Stimulated activated CD8-positive, alpha-beta memory T cell treated with anti-CD3 and anti-CD28 coated beads, Interleukin-2, amount 100 ng/mL, for 48 hours (primary cell): ENCODE measurements at places on chromosomes 7 and 10.
A peak's percentile ranks its signal among the peaks of the same experiment; 100 is the strongest.

GRCh38 chr10:17660921-17661320, 17.0 kb downstream of the STAM start:
- DNase-seq = no peak

- DNase-seq = no peak
Observed at GRCh38 chr7:41051062-41051461, 651.8 kb downstream of the INHBA start.

GRCh38 chr7:46286356-46286755, 365.3 kb upstream of the IGFBP3 start:
- DNase-seq = no peak

GRCh38 chr7:47419471-47419870, 162.4 kb downstream of the TNS3 start:
- no peak for DNase-seq

DNA sequence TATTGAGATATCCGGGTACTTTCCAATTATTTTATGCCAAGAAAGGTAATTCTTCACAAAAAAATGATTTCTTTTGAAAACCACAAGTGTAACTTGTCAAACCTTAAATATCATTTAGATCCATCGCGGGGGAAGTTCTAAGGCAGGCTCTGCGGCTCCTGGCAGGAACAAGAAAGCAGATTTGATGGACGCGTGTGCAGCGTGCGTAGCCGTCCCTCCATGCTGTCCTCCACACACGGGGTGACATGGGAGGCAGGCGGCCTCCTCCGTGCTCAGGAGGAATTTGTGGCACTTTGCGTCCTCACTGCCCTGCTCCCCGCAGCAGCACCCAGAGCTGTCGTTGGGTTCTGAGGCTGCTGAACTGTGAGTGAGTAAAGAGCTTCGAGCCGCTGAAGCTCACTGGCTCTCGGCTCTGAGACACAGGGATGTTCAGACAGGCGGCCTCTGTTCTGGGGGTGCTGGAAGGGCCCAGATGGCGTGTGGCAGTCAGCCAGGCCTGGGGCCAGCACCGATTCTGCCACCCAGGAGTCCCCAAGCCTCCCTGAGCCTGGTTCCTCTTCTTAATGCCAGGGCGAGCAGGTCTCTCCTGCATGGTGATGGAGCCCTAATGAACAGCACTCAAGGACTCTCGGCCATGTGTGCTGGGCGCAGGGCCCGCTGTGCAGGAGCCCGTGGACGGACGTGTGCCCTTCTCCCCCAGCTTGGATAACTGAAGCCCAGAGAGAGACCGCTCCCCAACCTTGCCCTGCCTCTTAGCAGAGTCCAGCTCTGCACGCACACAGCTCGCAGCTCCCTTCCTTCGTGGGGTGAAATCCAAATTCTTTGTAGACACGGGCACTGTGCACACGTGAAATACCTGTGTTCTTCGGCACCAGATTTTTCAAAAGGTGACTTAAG, 185.4 kb upstream of the SHH start:
- no peak for DNase-seq

GRCh38 chr7:23230641-23231101, 15.9 kb upstream of the GPNMB start:
- DNase-seq = no peak

DNA sequence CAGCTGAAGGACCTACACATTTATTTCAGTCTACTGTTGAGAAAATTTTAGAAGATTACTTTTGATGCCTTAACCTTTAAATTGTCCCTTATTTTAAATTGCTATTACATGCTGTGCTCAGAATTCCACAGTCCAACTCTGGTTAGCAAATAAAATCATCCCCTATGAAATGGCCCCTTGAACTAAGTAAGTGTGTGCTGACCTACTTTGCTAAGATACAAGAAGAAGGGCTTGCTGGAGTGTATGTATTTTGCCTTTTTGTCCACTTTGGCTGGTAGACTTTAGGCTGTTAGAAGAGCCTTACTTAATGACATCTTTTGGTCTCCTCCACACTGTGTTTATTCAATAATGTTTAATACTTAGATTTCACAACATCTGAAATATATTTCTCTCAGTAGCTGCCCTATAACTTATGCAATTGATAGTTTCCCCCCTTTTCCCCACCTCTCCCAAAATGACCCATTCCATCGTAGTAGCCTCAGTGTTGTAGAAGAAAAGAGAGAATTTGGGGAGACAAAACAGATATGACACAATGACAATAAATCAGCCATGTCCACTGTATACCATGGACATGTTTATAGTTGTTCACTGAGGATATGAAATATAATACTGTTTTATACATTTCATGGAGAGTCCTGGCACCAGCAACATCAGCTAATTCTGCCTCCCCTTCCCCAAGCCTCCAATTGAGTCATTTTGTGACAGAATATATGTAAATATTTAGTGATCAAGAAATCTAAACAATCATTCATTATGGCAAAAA, 107.8 kb upstream of the ASAH2 start:
- DNase-seq = no peak

DNA sequence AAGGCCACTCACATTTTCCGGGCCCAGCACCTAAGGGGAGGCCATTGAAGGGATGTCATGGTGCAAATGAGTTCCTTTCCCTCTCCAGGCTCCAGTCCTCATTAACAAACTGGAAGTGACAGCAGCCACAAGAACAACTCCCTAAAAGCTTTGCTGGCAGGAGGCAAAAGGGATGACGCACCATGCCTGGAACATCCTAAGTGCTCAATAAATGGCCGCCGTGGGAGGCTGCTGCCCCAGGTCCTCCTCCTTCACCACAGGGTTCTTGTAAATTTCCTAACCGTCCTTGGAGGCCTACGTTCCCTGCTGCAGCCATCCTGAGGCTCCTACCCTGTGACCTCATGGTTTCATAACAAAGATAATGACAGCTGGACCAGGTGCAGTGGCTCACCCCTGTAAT, 41.3 kb upstream of the CAMK1D start:
- DNase-seq = no peak

DNA sequence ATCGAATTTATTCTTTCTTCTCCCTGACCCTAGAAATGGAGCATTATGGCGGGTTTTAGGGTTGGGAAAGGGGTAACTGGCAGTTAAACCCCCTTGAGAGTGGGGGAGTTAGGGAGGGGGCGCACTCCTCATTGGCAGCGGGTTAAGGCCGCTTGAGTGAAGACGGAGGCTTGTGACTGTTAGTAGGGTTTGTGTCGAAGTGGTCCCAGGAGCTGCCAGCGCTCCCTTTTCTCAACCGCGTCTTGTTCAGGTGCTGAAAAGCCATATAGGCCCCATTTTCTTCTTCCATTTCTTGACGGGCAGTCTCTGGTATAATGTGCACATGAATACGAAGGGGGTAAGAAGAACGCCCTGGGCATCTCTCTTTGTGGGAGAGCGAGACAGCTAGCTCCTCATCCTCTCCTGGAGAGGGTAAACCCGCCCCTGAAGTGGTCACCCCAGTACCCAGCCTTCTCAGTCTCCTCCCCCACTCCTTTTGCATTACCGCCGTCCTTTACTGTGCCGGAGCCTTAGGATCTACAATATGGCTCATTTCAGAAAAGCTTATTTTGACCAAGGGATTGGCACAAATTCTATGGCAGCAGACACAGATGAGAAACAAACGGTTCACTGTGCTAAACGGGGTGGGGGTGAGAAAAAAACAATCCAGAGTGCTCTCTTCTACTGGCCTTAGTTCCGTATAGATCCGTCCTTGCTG, 836 bp downstream of the KMT2E start:
- peak; percentile 28 for DNase-seq

DNA sequence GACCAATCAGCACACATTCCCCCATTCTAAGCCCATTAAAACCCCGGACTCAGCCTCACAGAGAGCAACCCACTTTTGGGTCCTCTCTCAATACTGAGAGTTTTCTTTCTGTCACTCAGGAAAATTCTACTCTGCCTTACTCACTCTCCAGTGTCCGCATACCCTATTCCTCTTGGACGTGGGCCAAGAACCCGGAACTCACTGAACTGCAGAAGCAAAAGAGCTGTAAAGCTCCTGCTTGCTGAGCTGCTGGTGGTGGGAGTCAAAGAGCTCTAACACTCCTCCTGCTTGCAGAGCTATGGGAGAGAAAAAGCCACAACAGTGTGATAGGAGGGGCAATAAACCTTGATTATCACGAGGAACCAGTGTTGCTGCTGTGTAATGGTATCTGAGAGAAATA, 386.9 kb downstream of the POM121L12 start:
- DNase-seq = no peak

DNA sequence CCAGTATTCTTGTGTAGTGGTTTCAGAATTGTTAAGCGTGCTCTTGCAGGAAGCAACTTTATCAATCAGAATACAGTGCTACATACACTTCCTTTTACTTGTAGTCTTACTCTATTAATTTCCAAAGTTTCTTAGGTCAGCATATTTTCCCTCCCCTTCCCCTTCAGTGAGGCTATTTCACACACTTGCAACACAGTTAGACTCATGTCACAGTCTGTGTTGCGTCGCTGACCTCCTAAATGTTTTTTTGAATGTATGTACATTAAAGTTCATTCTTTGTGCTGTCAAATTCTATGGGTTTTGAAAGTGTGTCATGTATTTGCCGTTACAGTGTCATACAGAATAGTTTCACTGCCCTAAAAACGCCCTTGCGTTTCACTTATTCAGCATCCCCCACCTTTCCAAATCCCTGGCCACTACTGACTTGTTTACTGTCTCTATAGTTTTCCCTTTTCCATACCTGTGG, 5.4 kb upstream of the HKDC1 start:
- DNase-seq = no peak

DNA sequence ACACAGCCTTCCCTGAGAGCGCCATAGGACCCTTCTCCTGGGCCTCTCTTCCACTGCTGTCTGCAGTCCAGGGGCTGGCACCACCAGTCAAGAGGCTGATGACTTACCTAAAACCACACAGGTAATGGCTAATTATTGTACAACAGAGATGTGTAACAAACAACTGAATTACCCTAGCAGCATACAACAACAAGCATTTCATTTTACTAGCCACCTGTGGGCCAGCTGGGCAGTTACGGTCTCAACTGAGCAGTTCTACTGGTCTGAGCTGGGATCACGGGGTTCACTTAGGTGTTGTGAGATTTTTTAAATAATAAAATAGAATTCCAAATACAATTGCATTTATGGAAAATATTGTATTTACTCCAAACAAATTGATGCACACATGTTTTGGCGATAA, 431.9 kb downstream of the TNS3 start:
- no peak for DNase-seq

DNA sequence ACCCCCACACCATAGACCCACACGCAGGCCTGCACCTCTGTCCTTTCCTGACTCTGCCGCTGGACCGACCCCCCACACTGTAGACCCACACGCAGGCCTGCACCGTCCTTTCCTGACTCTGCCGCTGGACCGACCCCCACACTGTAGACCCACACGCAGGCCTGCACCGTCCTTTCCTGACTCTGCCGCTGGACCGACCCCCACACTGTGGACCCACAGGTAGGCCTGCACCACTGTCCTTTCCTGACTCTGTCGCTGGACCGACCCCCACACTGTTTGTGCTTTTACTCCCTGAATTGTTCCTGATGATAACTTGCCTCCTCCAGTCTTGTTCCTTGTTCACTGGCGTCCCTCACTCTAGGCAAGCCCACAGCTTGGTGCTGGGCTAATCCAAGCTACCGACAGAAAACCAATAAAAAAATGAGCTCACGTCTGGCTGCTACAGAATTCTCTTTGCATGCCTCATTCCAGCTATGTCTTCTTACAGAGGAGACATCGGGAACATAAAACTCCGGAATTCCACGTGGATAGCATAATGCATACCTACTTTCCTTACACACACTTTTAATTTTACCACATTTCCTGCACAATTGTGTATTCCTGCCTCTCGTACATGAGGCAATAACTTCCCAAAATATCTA, 494.3 kb downstream of the PTPRN2 start:
- no peak for DNase-seq

- no peak for DNase-seq
Observed at GRCh38 chr7:41238851-41239331, 464.0 kb downstream of the INHBA start.

- no peak for DNase-seq
Observed at GRCh38 chr10:77633376-77633775, 4.2 kb downstream of the KCNMA1 start.

GRCh38 chr7:21966271-21966670, 20.6 kb upstream of the CDCA7L start:
- no peak for DNase-seq

DNA sequence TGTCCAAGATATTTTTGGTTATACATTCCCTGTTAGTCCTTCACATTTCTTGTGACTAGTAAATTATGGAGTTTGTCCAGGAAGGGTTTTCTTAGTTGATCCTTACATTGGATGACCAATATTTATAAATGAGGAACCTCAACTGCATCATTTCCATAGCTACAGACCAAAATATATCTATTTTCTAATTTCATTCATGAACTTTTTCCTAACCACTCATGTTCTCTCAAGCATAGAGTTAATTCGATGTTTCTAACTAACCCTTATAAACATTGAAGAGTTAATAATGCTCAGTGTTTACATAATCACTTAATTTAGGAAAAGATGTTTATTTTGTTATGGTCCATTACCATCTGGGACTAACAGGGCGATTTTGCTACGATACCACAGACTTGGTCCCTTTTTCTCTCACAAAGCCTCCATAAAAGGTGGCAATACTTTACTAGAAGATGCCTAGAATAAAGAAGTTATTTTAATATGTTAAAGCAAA, 591.0 kb downstream of the MAGI2 start:
- DNase-seq = no peak

- no peak for DNase-seq
Observed at GRCh38 chr10:10055656-10056442, 961.8 kb upstream of the CELF2 start.

- DNase-seq = no peak
Observed at GRCh38 chr7:30389791-30390190, 88.8 kb downstream of the NOD1 start.
